ENCODE measurements at places on chromosomes 4 and X.

GRCh38 chrX:154040307-154040756 lies 20.6 kb upstream of the IRAK1 start:
- no peak for DNase-seq

DNA sequence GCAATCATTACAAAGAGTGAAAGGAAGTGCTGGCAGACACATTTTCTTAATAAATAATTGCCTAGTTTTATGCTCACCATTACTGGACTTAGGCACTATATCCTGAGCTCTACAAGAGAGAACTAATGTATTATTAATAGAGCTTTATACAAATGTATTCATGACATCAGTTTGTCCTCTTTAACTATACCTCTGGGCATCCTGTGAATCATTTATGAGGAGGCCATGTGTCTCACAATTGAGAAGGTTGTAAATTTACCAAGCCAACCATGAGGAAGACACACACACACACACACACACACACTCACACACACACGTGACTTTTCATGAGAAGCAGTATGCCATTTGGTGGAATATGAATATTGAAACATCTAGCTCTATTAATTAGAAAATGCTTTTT lies 728.2 kb downstream of the ARAP2 start:
- no peak for DNase-seq

- DNase-seq: no peak
Observed at GRCh38 chr4:181966104-181966551, 277.1 kb upstream of the TENM3 start.

DNA sequence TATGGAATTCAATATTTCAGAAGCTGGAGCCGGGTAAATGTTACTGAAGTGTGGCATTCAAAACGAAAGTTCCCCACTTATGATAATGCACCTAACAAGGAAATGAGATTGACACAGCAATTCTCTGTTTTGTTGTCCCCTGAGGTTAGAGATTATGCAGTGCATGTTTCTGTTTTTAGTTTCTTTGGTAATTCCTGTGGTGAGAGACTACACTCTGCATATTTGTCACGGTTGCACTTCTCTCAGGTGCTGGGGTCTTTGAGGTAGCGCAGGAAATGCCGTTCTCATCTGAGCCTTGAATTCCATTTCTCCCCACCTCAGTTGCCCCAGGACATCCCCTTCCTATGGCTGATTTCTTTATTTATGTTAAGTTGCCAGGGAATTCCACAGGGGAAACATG lies 15.3 kb upstream of the BEND4 start:
- DNase-seq: no peak

DNA sequence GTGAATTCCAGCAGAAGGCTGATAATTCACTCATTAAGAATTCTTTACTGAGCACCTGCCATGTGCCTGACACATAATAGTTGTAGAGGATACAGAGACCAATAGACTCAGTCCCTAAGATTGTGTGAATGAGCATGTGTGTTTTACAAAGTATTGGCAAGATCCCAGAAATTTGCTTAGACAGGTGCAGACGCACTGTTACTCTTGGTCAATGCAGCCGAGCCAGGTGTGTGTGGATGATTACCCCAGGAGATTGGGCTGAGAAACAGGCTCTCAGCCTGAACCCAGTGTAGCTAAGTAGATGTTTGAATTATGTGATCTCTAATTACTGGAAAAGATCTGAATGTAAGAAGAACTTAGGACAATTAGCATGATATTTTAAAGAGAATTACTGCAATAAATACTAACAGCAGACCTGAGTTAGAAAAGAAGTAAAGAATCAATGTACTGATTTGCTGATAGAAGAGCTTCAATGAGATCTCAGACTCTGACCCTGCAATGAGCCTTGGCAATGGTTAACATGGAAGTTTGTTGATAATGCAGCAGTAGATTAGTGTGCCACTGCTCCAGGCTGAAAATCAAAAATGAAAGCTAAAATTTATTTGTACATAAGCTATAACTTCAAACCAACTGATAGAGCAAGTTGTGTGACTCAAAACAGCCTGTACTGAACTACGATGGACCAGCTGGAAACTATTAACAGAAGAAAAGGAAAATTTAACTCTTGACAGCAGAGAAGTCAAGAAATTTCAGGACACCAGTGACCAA lies 32.2 kb upstream of the NDST4 start:
- no peak for DNase-seq

DNA sequence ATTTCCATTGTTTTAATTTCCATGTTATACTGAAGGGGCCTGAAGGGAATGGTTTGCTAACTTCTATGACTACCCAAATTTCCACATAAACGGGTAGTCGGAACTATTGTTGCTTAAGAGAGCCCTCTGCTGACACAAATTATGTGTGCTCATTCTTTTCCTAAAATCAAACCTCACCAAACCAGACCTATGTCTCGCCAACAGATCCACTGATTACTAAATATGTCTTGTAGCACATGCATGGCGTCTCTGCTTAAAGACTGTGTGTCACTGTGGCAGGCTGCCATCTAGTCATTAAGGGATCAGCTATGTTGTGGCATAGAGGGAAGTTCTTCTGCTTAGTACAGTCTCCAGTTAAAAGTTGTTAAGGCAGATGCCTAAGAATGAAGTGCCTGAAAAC lies 25.1 kb downstream of the PIR start:
- DNase-seq: no peak

GRCh38 chr4:87188048-87188447 lies 32.4 kb downstream of the KLHL8 start:
- no peak for DNase-seq

DNA sequence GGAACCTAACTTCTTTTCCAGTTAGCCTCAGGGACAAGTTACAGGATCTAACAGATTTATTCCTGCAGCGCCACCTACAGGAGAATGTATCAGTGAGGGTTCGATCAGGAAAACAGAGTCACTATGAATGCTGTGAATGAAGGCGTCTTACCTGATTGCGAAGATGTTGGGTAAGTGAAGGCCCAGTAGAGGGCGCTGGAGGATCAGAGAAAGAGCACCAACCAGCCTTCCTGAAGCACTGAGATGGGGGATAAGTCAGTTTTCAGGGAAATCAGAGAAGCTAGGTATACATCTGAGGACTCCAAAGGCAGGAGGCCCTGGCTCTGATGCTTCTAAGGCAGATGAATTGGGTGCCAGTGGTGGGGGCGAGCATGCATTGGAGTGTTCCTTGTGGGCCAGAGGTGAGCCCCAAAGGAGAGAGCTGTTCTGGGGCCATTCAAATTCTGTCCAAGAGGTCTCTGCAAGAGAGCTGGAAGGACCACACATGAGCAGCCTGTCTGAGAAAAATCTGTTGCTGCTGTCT lies 169.9 kb upstream of the AADAT start:
- no peak for DNase-seq

GRCh38 chr4:31427691-31428090 lies 707.5 kb downstream of the PCDH7 start:
- DNase-seq: no peak

DNA sequence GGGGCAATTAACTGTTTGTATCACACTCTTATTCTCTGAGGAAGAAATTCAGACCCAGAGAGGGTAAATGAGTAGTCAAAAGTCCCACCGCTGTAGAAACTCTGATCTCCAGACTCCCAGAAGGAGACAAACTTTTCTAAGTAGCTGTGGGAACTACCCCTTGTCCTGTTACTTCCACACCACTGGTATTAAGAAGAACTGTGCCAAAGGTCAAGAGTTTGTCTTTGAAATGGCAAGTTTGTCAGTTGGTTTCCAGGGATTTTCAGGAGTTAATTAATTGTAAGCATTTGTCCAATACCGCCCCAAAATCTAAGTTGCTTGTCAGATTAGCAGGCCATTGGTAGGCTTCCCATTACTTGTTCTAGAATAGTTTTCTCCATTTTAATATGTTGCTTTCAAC lies 85.7 kb downstream of the GC start:
- DNase-seq: no peak

- DNase-seq: no peak
Observed at GRCh38 chr4:161314371-161314770, 849.4 kb downstream of the FSTL5 start.

GRCh38 chr4:1496116-1496642 lies 89.9 kb upstream of the NKX1-1 start:
- no peak for DNase-seq

DNA sequence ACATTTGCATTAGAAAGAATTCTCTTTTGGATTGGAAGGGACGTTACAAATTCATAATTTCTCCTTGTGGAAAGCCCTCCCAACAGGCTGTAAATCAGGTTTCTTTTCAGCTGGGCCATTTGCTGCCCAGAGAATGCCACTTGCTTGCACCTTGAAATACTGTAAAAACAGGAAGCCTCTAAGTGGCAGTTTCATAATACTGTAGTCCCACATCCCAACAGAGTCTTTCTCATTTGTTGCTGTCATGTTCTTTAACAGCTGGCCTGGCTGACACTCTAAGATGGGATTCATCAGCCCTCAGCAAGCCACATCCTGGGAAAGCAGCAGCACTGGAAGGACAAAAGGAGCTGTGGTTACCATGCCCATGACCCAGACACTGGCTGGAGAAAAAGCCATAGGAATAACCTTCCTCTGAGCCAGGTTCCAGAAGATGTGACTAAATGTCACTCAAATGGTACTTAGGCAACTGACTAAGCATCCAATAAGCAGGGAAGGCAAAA lies 221.9 kb upstream of the MBNL3 start:
- no peak for DNase-seq

DNA sequence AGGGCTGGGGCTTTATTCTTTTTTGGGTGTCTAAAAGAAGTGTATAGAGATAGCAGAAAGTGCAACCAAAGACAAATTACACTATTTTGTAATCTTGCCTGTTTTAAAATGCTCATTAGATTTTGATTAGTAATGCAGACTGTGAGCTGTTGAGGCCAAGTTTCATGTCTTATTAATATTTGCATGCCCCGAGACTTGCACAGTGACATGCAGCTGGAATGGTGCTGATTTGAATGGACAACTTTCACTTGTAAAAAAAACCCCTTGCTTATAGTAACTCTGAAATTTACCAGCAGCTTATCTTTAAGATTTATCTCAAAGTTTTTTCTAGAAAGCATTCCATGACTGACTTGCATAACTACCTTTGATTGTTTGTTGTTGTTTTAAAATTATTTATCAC lies 835.1 kb upstream of the IGFBP7 start:
- DNase-seq: no peak

GRCh38 chr4:188986271-188986689 lies 847.0 kb downstream of the TRIML1 start:
- DNase-seq: no peak

DNA sequence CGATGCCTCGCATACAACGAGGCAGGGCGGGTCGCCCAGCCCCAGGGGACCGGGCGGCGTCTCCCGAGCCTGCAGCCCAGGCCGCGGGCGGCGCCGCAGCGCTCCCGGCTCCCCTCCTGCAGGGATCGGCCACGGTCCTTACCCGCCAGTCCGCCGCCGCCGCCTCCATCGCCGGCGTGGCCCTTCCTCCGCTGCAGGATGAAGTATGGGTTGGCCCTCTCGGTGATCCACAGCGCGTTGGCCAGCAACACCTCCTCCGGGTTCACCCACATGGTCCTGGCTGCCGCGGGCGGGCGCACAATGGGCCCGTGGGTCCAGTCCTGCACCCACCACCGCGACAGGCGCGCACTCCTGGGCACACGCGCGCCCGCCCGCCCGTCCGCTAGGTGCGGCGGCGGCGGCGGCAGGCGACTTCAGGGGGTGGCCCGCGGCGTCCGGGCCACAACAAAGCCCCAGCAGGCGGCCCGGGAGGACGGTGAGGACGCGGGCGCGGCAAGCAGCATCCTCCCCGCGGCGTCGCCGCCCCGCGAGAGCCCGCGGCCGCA lies 339 bp downstream of the TBC1D9 start:
- DNase-seq: no peak

- DNase-seq: no peak
Observed at GRCh38 chrX:19909761-19910160, 22.4 kb upstream of the SH3KBP1 start.

- no peak for DNase-seq
Observed at GRCh38 chr4:80091688-80092087, 18.7 kb upstream of the ANTXR2 start.
